AML-193 (cell line): ENCODE measurements at places on chromosomes 2 and 18.
A peak's percentile ranks its signal among the peaks of the same experiment; 100 is the strongest.

- no peak for DNase-seq
Observed at GRCh38 chr2:172248785-172249187, 146.1 kb upstream of the DLX2 start.

GRCh38 chr2:239190921-239191885 is 209.6 kb downstream of the HDAC4 start:
- DNase-seq: no peak

DNA sequence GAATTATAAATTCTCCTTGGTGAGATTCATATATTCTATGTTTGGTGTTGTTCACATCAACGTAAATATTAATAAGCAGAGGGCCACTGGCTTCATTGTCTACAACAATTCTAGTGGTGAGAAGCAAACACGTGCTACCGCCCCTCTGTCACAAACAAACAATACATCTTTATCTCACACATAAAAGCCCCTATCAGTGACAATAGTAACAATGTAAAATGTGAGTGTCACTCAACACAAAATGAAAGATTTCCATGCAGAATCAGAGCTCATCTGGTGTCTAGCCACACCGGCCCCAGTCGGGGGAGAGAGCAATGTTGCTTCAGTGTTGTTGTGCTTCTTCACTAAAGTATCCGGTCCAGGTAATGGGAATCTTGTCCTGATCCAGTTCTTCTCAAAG is 932.6 kb downstream of the SOCS6 start:
- DNase-seq: no peak

- DNase-seq: no peak
Observed at GRCh38 chr2:236946871-236947270, 138.8 kb upstream of the COPS8 start.

GRCh38 chr2:229780856-229781773 is 66.8 kb upstream of the DNER start:
- peak; percentile 60 for DNase-seq

- no peak for DNase-seq
Observed at GRCh38 chr18:52546686-52547346, 206.8 kb downstream of the DCC start.

DNA sequence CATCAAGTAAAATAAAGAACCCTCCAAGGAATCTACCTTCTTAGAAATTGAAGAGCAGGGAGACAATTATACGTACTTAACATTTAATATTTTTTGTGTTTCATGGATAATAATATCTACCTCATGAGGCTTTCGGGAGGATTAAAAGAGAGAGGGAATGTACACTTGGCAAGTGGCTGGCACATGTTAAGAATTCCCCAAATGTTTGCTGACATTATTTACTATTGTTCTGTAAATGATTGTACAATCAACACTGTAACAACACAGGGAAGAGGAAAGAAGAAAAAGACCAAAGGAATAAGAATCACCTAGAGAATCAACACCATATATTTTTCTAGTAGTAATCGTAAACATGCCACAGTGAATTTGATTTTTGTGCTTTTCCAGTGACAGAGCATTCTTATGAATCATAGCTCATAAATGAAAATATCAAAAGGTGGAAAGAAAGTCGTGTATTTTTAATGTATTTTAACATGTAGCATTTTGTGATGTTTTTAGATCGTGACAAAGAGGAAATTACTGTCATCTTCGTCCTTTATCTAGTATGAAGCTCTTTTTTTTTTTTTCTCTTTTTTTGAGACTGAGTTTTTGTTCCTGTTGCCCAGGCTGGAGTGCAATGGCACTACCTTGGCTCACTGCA is 67.3 kb downstream of the B3GNT2 start:
- no peak for DNase-seq

GRCh38 chr2:166665991-166666940 is 172.2 kb upstream of the SCN7A start:
- no peak for DNase-seq
